Heart left ventricle (tissue), 16 donors: ENCODE measurements at places on chromosomes 2 and 18. TPM values are rescaled to one million over a fixed set of nuclear protein-coding genes. Genes with fewer than 3 reads are reported as not detected.

The DUSP2 gene
- 0.60 TPM for total RNA-seq

The MAP3K19 gene
- not detected for total RNA-seq

The LCLAT1 gene
- 40.4 TPM for total RNA-seq

The ALLC gene
- total RNA-seq = not detected

The CD8B2 gene
- not detected for total RNA-seq

The CACNB4 gene
- 1.5 TPM for total RNA-seq

The KIAA2012 gene
- total RNA-seq = not detected

- DNase-seq = no peak
Measured at GRCh38 chr2:8956774-8957173, 46.7 kb downstream of the MBOAT2 start.

GRCh38 chr18:7370375-7370774 lies 139.5 kb downstream of the LRRC30 start:
- H3K27me3 ChIP-seq = no peaks in the 10 kb centered on the region
- peak; percentile 62 for DNase-seq
- no peak overlapping the region for H3K4me3 ChIP-seq

DNA sequence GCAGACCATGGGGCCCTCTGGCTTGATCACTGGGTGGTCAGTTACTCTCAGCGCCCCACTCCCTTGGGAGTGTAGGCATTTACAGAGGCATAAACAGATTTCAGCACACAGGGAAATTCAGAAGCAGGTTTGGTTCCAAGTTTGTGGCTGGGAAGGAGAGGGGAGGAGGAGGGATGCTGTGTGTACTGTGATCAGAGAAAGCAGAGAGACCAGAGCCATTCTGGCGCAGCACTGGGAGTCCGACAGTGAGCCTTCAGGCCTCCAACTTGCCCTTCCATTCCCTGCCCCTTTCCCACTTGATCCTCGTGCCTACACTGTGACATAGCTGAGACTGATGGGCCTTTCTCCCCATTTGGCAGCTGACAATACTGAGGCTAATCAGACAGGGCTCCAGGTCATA lies 47.8 kb upstream of the LOXHD1 start:
- H3K27ac ChIP-seq = no peak overlapping the region
- H3K27me3 ChIP-seq = no peaks in the 10 kb centered on the region
- no peaks in the 10 kb centered on the region for H3K36me3 ChIP-seq
- no peaks in the 10 kb centered on the region for H3K4me1 ChIP-seq
- H3K4me3 ChIP-seq = no peak overlapping the region

DNA sequence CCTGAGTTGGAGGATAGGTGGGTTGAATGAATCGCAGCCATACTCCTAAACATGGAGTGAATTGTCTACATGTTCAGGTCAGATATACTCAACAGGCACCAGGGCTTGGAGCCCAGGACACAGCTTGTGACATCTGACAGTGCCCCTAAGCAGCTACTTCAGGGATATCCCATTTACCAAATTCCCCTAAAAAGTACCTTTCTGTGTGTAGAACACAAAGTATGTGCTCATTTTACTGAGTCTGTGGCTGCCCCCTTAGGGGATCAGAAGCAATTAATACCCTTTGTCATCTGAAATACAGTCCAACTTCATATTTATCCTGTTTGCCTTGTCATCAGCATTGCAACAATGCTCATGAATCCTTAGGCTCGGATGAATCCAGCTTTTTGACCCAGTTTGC lies 20.8 kb downstream of the TNFRSF11A start:
- no peaks in the 10 kb centered on the region for H3K27me3 ChIP-seq
- H3K4me1 ChIP-seq = no peaks in the 10 kb centered on the region

- H3K27ac ChIP-seq = no peak overlapping the region
- H3K4me1 ChIP-seq = no peaks in the 10 kb centered on the region
- no peaks in the 10 kb centered on the region for H3K27me3 ChIP-seq
- H3K4me3 ChIP-seq = no peak overlapping the region
Measured at GRCh38 chr2:158403237-158403636, 53.3 kb downstream of the CCDC148 start.

DNA sequence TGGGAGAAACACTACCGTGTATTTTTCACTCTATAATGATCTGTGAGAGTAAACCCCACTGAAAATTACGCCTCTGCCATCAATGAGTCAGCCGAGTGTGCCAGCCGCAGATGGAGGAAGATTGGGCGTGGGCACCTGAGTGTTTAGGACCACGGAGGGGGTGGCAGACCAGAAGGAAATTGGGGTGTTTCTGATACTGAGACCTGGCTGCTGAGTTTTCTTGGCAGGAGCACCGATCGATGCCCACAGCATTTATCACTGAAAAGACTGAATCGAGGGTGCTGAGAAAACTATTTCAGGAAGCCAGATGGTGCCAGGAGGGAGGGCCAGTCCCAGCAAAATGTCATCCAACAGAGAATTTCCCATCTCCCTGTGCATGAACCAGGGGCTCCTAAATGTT lies 91.9 kb upstream of the TPO start:
- no peaks in the 10 kb centered on the region for H3K27me3 ChIP-seq

DNA sequence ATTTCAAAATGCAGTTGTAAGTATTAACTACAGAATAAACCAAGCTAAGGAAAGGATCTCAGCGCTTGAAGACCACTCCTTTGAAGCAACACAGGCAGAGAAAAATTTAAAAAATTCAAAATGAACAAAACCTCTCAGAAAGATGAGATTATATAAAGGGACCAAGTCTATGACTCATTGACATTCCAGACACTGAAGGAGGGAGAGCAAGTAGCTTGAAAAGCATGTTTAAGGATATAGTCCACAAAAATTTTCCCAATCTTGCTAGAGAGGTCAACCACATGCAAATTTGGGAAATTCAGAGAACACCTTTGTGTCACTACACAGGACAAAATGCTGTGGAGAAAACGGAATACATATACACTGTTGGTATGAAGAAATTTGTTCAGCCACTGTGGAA lies 112.6 kb upstream of the MC4R start:
- no peak for DNase-seq
- H3K4me3 ChIP-seq = no peak overlapping the region
- H3K4me1 ChIP-seq = no peaks in the 10 kb centered on the region
- H3K36me3 ChIP-seq = no peaks in the 10 kb centered on the region
- no peaks in the 10 kb centered on the region for H3K27me3 ChIP-seq

DNA sequence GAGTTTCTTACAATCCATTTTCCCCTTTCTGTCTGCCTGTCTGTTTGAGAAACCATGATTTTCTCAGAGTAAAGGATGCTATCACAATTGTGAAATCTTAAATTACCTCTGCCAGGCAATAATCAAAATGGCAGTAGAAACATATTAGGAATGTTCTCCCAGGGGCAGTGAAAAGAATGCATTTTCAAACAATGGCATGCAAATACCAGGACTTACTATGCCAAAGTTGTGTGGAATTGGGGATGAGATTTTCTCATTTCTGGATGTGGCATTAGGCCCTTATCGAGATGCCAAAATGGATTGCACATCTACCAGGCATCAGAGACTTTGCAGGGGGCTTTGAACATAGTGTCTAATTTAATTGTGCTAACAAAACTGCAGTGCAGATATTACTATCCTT lies 821.4 kb downstream of the RNF144A start:
- H3K27ac ChIP-seq = no peak overlapping the region
- H3K27me3 ChIP-seq = peaks cover 3% of the 10 kb centered on the region
- H3K4me1 ChIP-seq = no peaks in the 10 kb centered on the region

DNA sequence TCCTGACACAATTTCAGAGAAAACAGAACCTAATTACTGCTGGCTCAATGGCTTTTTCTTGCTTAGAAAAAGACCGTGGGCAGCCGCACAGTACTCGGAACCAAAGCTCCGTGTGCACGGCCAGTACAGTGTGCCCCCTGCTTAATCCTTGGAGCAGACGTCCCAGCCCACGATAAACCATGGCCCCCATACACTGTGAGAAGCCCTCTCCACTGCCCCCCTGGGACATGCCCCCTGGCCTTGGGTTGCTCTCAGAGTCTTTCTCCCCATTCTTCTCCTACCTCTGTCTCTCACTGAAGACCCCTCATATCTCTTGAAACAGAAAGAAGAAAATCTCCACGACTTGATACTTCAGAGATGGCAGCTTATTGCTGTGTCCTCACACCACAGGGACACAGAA lies 44.0 kb downstream of the CYP26B1 start:
- no peak overlapping the region for H3K4me3 ChIP-seq
- no peaks in the 10 kb centered on the region for H3K27me3 ChIP-seq
- no peaks in the 10 kb centered on the region for H3K36me3 ChIP-seq
- no peak for DNase-seq
- no peaks in the 10 kb centered on the region for H3K4me1 ChIP-seq
- no peak overlapping the region for H3K27ac ChIP-seq

DNA sequence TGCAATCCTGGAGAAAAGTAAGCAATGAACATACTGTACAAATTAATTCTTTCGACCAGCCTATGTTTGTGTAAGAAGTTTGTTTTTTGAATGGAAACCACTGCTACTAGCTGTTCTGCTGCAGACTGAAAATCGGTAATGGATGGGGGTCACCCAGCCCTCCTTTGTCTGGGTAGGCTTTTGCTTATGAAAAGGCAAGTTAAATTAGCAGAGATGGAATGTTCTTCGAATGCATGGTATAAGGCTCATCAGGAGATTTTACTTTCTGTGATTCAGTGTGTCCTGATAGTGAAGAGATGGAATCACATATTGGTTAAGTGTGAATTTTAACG lies 53.8 kb downstream of the EEF1B2 start:
- no peaks in the 10 kb centered on the region for H3K36me3 ChIP-seq
- H3K27me3 ChIP-seq = no peaks in the 10 kb centered on the region
- no peaks in the 10 kb centered on the region for H3K4me1 ChIP-seq
- H3K27ac ChIP-seq = no peak overlapping the region
- H3K4me3 ChIP-seq = no peak overlapping the region
- no peak for DNase-seq

- no peaks in the 10 kb centered on the region for H3K36me3 ChIP-seq
- H3K27ac ChIP-seq = no peak overlapping the region
- no peak for DNase-seq
- no peak overlapping the region for H3K4me3 ChIP-seq
Measured at GRCh38 chr2:29878898-29879297, 42.5 kb downstream of the ALK start.

DNA sequence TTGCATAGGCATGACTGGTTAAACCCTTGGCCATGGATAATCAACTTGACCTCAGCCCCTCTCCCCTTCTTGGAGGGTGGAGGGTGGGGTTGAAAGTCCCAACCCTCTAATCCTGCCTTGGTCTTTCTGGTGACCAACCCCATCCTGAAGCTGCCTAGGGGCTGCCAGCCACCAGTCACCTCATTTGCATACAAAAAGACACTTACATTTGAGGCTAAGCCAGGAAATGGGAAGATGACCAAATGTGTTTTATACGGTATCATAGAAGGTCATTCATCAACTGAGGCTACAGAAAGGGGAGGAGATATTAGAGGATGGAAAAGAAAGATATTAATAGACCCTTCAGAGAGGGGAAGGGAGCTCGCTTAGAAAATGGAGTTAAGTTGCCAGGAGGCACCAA lies 96.8 kb downstream of the NCK2 start:
- H3K36me3 ChIP-seq = no peaks in the 10 kb centered on the region
- DNase-seq = no peak
- no peak overlapping the region for H3K27ac ChIP-seq
- H3K4me3 ChIP-seq = no peak overlapping the region

DNA sequence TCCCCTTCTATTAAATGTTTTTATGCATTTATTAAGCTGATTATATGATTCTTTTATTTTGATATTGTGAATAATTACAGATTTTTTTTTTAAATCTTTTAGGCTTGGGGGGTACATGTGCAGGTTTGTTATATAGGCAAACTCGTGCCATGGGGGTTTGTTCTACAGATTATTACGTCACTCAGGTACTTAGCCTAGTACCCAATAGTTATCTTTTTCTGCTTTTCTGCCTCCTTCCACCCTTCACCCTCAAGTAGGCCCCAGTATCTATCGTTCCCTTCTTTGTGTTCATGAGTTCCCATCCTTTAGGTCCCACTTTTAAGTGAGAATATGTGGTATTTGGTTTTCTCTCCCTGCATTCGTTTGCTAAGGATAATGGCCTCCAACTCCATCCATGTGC lies 92.2 kb upstream of the CWC22 start:
- no peaks in the 10 kb centered on the region for H3K36me3 ChIP-seq
- no peak overlapping the region for H3K4me3 ChIP-seq
- no peak for DNase-seq
- H3K27me3 ChIP-seq = no peaks in the 10 kb centered on the region
- H3K4me1 ChIP-seq = no peaks in the 10 kb centered on the region

GRCh38 chr2:71932037-71932779 lies 215.5 kb downstream of the CYP26B1 start:
- no peak overlapping the region for H3K27ac ChIP-seq
- no peaks in the 10 kb centered on the region for H3K4me1 ChIP-seq
- no peaks in the 10 kb centered on the region for H3K27me3 ChIP-seq
- no peaks in the 10 kb centered on the region for H3K36me3 ChIP-seq

DNA sequence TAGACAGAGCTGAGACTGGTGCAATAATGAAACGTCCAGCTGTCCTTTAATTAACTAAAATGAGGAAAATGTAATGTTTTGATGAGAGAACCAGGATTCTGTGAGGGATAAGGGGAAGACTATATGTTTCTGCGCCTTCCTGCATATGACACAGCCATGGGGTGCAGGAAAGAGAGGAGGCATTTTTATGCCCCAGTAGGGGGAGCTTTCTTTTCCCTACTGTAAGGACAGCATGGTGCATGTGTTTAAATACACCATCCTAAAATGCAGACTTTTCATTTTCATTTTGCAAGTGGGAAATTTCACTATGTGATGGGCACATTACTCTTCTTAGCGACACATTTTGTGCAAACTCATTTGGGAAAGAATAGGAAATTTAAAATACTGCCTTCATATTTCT lies 446.1 kb downstream of the ARHGAP15 start:
- no peak overlapping the region for H3K27ac ChIP-seq
- H3K36me3 ChIP-seq = no peaks in the 10 kb centered on the region
- no peaks in the 10 kb centered on the region for H3K4me1 ChIP-seq

- H3K4me3 ChIP-seq = peak within 1 kb of the TSS; percentile 36
- peaks cover 28% of the 10 kb centered on the region for H3K4me1 ChIP-seq
- peak within 1 kb of the TSS; percentile 58 for H3K27ac ChIP-seq
- H3K36me3 ChIP-seq = no peaks in the 10 kb centered on the region
- peaks cover 18% of the 10 kb centered on the region for H3K27me3 ChIP-seq
Measured at GRCh38 chr2:182866461-182867406, at the start of gene FRZB. FRZB (minus strand) TSS chr2:182866637; CDS start chr2:182866552, 85 bp downstream.

DNA sequence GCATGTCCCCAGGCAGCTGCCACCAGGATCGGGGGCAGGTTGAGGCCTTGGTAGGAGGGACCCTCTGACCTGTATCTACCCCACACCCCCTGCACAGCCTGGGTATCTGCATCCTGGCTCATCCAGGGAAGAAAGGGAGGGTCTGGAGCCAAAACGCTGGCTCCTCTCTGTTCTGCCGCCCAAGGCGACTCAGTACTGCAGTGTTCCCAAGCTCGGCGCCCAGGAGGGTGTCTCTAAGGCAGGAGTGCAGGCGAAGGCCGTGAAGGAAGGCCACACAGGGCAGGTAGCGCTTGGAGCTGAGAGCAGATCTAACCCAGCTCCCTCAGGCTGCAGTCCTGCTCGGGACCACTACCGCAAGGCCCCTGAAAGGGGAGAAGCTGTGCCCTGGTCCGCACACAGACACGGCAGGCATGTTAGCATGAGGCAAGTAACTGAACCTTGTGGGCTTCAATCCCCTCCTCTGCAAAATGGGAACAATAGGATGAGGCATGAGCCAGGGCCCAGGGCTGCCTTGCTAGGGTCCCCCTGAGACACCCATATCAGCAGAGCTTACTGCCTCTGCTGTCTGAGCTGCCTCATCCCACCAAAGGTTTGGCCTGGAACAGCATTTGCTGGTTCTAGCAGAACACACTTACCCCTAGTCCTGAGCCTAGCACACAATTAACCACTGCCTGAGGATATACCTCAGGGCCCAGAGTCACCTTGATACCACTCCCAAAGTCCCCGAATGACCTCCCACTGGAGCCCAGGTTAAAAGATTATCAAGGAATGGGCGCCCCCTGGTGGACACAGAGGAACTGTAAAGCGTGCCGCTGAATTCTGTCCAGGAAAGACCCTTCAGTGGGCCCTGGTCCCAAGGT lies 6.5 kb downstream of the PTMA start:
- no peak overlapping the region for H3K27ac ChIP-seq

- H3K4me3 ChIP-seq = peak overlapping the region; percentile 86
- no peaks in the 10 kb centered on the region for H3K27me3 ChIP-seq
- peak overlapping the region; percentile 96 for H3K27ac ChIP-seq
- no peak for DNase-seq
Measured at GRCh38 chr2:62196278-62196901, 475 bp downstream of the B3GNT2 start.
